Activated T-cell treated with anti-CD3 and anti-CD28 coated beads, Interleukin-2, amount 50 U/mL, for 24 hours (primary cell): ENCODE measurements at places on chromosomes 2 and 18.

- peak; percentile 62 for DNase-seq
These were observed at the start of gene FAM110C for GRCh38 chr2:46471-47345. Gene FAM110C (minus strand): TSS chr2:46505. CDS start chr2:46385, 120 bp downstream.

- DNase-seq: no peak
These were observed 162.3 kb upstream of the REV1 start for GRCh38 chr2:99651930-99652670.

DNA sequence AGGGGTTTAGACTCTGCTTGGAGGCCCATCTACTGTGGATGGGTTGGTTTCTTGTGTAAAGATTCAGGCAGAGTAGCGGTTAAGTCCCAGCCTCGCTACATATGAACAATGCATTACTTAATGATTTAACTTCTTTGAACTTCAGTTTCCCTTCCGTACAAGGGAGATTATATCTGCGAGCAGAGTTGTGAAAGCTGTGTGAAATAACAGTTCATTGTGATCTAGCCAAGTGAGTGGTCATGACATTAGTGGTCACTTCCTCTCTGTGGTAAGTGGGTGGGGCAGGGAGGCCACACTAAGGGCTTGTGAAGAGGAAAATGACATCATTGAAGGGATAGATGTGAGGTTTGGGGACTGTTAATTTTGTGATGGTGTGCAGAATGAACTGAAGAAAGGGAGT, 14.1 kb upstream of the MEX3C start:
- DNase-seq: no peak

GRCh38 chr18:76499637-76500340, 4.7 kb upstream of the ZNF516 start:
- no peak for DNase-seq

DNA sequence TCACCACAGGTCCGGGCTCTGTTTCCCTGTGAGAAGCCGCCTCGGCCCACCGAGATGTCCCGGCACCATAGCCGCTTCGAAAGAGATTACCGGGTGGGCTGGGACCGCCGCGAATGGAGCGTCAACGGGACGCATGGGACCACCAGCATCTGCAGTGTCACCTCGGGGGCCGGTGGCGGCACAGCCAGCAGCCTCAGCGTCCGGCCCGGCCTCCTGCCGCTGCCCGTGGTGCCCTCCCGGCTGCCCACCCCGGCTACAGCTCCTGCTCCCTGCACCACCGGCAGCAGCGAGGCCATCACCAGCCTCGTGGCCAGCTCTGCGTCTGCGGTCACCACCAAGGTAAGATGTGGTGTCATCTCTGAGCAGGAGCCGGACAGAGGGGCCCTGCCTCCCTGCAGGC, 177.2 kb downstream of the KLHL29 start:
- no peak for DNase-seq
